ENCODE measurements at places on chromosomes 7 and 10.

- no peak for DNase-seq
Measured at GRCh38 chr10:60808036-60808435, 29.8 kb downstream of the CDK1 start.

DNA sequence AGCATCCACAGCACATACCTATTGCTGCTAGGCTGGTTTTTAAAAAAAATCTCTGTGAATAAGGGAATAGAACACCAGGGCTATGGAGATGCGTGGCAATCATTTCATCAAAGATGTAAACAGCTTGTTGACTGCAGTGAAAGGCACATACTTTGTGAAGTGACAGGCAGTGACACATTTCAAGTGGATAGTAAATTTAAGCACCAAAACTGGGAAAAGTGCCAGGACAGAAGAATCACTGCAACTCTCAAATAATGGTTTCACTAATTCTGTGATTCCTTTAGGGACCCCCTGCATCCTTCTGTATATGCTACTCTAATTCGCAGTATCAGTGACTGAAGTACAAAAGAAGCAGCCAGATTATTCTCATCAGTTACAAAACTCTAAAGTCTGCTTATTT is 145.2 kb upstream of the KLF14 start:
- DNase-seq, result no peak

GRCh38 chr10:80945264-80945880 is 407.7 kb downstream of the SH2D4B start:
- DNase-seq, result no peak

DNA sequence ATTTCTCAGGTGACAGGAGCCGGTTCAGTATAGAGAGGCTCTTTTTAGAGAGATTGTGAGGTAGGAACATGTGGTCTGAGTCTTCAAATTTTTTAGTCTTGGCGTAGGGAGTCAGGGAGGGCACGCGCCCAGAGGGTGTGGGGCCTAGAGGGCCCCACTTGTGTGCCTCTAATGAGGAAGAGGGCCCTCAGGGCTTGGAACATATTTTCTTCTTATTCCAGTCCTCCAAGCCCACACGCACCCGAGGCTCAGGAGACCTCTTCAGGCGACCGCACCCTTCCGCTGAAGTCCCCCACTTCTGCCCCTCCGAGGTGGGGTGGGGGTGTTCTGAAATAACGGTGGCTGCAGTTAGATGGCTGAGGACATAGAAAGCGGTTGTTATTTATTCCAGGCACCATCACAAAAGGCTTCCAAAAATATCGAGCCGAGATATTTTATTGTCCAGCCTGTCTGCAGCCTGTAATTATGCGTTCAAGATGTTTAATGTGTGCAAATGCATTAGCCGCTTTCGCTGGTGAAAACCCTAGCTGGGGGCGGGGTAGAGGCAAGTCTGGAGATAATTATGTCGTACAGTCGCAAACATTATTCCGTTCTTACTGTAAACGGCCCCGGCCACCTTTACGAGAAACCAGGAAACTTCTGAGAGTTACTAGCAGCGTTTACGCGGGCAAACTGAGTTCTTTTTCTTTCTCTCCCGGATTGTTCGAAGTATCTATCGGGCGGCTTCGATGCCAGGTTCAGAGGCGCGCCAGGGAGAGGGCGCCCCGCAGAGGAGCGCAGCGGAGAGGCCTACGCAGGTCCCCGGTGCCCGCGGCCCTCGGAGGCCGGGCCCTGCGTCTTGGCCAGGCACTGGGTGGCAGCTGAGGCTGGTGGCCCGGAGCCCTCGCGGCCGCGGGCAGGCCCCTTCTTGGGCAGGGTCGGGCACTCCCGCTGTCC is 12.9 kb upstream of the HOXA13 start:
- DNase-seq, result no peak

- no peak for DNase-seq
Measured at GRCh38 chr10:108187408-108188012, 1023.0 kb upstream of the SORCS1 start.

DNA sequence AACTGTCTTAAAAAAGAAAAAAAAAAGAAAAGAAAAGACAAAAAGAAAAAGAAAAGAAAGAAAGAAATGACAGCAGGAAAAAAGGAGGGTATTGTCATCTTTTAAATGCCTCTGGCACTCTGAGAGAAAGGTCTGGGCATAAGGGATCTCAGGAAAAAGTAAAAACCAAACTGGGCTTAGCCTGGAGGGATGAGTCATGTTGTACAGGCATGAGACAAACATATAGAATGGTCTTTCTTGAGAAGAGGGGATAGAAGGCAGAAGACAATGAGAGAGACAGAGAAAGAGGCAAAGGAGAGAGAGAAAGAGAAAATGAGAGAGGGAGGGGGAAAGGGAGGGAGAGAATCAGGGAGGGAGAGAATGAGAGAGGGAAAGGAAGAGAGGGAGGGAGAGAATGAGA is 32.3 kb upstream of the KCNMA1 start:
- no peak for DNase-seq

DNA sequence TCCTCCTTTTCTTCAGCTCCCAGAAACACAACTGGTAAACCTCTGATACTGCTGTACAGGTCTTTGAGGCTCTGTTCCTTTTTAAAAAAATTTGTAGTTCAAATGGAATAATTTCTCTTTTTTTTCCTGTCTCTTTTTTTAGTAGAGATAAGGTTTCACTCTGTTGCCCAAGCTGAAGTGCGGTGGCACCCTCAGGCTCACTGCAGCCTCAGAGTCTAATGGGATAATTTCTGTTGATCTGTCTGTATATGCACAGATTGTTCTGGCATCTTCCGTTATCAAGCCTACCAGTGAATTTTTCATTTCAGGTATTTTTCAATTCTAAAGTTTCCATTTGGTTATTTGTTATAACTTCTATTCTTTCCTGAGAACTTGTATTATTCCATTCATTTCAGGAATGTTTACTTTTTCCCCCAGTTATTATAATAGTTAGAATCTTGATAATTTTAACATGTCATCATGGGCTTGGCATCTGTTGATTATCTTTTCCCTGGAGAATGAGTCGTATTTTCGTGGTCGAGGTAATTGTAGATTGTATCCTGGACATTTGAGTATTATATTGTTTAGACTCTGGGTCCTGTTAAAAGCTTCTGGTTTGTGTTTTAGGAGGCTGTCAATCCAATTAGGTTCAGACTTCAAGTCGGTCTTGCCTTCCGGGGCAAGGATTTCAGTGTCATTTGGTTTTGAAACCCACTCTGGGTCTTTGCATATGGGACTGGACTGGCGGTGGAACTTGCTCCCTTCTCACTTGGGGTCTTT is 24.5 kb downstream of the CRCP start:
- no peak for DNase-seq

GRCh38 chr7:92685136-92686042 is 95.2 kb upstream of the FAM133B start:
- DNase-seq, result no peak

DNA sequence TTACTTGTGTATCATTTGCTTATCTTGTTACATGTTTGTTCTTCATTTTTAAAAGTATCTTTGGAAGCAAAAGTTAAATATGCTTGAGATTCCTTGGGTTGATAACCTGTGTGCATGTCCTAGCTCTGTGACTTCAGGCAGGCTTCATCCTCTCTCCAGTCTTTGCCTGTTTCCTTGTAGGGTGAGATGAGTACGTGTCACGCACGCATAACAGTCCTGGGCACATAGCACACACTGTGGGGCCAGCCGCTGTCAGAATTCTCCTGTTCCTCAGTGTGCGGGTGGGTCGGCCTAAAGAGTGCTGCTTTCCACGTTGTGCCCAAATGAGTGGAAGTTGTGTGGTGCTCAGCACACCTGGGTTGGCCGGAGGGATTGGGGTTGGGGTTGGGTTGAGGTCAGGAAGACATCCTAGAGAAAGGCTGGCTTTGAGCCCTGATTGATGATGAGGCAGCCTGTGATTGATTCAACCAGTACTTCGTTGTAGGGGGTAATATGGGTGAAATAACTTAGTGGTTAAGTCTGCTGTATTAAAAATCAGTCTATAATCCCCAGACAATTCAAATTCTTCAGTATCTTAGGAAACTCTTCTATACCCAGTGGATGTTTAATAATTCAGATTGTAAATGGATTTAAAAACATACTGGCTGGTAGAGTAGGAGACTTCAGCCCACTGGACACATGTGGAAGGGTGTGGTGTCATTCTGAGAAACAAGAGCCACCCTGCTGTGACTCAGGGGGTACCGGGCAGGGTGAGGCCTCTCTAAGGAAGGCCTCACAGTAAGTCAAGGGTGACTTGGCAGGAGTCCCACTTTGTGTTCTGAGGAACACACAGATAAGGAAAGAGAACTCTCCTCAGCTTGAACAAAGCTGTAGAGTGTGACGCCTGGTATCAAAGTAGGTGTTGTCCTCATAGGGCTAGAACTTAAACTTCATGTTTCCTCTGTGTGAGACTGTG is 54.8 kb downstream of the DAGLB start:
- no peak for DNase-seq

DNA sequence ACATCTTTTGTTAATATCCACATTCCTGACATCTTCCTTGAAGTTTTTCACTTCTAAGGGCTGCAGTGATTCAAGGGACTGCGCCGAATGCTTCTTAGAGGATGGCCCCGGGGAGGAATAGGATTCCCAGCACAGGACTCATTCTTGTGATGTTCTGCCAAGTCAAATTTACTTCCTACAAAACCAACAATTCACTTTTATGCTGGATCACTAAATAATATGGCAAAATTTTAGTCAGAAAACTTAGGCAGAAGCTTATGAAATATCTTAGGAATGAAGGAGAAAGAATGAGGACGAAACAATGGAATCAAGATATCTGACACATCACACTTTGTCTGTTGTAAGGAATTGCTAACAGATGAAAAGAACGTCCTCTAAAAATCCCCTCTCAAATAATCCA is 151.5 kb downstream of the JAZF1 start:
- DNase-seq, result no peak

DNA sequence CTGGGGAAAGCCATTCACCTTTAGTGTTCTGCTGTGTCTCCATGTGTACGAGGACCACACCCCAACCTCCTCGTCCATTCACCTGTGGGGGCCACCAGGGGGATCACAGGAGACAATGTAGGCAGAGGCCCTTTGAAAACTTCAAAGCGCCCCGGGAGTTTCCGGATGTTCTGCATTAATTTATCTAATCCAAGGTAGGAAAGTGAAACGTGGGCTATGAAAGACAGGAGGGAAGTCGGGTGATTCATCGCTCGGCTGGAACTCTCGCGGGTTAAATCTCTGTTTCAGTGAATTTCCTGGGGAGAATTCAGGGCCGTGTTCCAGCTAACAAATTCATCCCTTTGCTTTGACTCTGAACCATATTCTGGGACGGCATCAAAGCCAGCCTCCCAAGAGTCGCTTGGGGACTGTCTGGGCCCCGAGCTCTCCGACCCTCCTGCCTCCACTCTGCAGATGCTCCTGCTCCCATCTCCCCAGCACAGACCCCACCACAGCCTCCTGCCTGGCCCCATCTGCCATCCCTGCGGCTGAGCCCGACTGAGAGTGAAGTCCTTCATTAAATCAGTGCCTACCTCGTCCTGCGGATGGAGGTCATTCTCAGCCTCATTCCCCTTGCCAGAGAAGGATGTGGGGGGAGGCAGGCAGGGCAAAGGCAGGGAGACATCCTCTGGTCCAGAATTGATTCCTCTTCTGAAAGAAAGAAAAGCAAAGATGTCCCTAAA is 114.1 kb upstream of the CARD11 start:
- no peak for DNase-seq

- DNase-seq, result no peak
Measured at GRCh38 chr10:96695975-96696634, 24.2 kb downstream of the PIK3AP1 start.

GRCh38 chr7:127882313-127882920 is 148.8 kb downstream of the LRRC4 start:
- no peak for DNase-seq

- DNase-seq, result no peak
Measured at GRCh38 chr7:35992436-35992835, 160.6 kb upstream of the EEPD1 start.

- DNase-seq, result no peak
Measured at GRCh38 chr7:129264534-129264933, 39.7 kb downstream of the AHCYL2 start.

DNA sequence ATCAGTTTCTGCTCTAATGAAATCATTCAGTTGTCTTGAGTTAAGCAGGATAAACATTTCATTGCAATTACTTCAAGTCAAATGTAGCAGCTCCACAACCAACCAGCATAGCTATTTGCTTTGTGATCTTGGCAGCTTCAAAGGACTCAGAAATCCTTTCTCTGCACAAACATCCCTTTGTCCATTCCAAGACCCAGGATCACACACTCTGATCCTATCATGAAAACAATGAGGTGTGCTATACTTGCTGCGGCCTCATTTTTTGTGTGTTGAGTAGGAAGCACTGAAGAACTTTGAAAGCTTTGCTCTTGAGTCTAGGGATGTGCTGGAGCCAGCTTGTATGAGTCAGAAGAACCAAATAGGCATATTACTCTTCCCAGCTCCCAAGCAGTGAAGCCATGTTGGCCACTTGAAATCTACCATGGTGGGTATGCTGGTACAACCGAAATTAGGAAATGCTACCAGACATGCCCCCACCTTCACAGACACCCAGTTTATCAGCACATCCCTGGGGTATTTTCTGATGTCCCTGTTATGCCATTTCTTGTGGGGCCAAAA is 199.4 kb upstream of the PRSS58 start:
- DNase-seq, result no peak

GRCh38 chr7:40579401-40579800 is 444.6 kb downstream of the SUGCT start:
- no peak for DNase-seq

GRCh38 chr10:93199191-93199751 is 125.6 kb downstream of the CYP26A1 start:
- no peak for DNase-seq

- DNase-seq, result no peak
Measured at GRCh38 chr7:143018931-143019330, 8.0 kb downstream of the OR9A2 start.

- no peak for DNase-seq
Measured at GRCh38 chr7:91198371-91198770, 65.9 kb upstream of the FZD1 start.

DNA sequence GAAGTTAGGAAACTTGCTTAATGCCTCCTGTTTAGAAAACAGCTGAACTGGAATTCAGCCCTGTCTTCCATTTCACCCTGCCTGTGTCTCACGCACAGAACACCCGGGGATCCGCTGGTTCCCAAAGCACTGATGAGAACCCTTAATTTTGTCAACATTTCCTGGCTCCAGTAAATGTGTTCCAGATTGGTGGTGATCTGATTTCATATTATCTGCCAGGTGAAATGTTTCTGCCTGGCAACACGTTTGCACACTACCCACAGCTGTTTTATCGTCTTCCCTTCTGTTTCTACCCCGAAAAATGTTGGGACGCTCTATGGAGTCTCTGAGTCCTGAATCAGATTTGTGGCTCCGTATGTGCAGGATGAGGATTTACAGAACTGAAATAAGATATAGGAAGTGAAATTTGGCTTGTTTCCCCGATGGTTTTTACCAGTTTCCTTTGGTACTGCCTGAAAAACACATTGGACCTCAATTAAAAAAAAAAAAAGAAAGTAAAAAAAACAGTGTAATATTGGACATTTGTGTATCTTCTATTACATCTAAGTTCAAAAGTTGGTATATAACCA is 29.0 kb downstream of the MRC1 start:
- no peak for DNase-seq

GRCh38 chr7:101885597-101885955 is 68.2 kb downstream of the CUX1 start:
- DNase-seq, result no peak

- no peak for DNase-seq
Measured at GRCh38 chr10:75428434-75429158, 2.8 kb upstream of the LRMDA start.

GRCh38 chr7:143892527-143893300 is 9.3 kb downstream of the TCAF1 start:
- DNase-seq, result no peak

GRCh38 chr10:3761021-3761686 is 23.9 kb downstream of the KLF6 start:
- no peak for DNase-seq

- DNase-seq, result no peak
Measured at GRCh38 chr10:115981081-115981480, 291.9 kb downstream of the GFRA1 start.

GRCh38 chr10:128345353-128345752 is 219.1 kb upstream of the MKI67 start:
- DNase-seq, result no peak

Measured in NCI-H187 treated with DMSO at 0.1 percent for 48 hours (cell line).